Esophagus squamous epithelium (tissue), 5 donors: ENCODE measurements at places on chromosomes 6 and 20.

DNA sequence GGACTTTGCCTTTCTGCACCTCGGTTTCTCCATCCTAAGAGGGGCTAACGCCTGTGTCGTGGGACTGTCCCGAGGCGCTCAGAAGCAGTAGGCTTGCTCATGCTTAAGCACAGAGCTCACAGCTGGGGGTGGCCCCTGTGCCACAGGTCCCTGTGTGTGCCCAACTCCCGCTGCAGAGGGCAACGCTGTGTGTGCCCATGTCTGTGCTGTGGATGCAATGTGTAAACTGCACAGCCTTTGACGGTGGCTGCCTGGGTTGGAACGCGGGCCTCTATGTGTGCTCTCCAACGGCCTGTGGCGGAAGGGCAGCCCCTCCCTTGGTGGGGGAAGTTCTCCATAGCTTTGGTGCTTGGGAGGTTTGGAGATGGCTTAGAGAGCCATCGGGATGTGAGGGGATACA, 10.7 kb upstream of the GATA5 start:
- H3K4me1 ChIP-seq: peaks cover 19% of the 10 kb centered on the region
- no peak for DNase-seq
- no peaks in the 10 kb centered on the region for H3K36me3 ChIP-seq
- no peak overlapping the region for H3K4me3 ChIP-seq
- H3K27ac ChIP-seq: no peak overlapping the region
- peaks cover 91% of the 10 kb centered on the region for H3K27me3 ChIP-seq

- no peak for DNase-seq
- peaks cover 6% of the 10 kb centered on the region for H3K4me1 ChIP-seq
- H3K27me3 ChIP-seq: no peaks in the 10 kb centered on the region
These were observed 3.6 kb downstream of the AIG1 start for GRCh38 chr6:143064271-143064670.

DNA sequence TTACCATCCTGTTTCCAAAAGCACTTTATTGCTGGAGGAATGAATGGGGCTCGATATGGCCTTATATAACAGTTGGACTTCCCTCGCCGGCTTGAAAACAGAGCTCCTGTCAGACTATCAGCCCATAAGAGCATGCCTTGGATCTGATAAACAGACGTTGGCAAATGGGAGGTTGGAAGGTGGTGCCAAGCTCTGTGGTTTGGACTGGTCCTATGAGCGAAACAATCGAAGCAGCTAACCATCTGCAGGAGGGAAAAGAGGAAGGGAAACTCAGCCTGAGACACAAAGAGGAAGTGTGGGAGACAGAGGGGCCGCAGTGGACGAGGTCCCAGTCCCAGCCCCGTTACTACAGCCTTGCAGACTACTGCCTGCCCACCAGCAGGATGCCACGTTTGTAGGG, 92.9 kb downstream of the TFAP2C start:
- no peaks in the 10 kb centered on the region for H3K4me1 ChIP-seq
- no peaks in the 10 kb centered on the region for H3K36me3 ChIP-seq

- H3K36me3 ChIP-seq: no peaks in the 10 kb centered on the region
- H3K4me3 ChIP-seq: no peak overlapping the region
- peaks cover 11% of the 10 kb centered on the region for H3K4me1 ChIP-seq
- H3K27me3 ChIP-seq: no peaks in the 10 kb centered on the region
- DNase-seq: no peak
These were observed 15.0 kb upstream of the DSE start for GRCh38 chr6:116355796-116356195.

DNA sequence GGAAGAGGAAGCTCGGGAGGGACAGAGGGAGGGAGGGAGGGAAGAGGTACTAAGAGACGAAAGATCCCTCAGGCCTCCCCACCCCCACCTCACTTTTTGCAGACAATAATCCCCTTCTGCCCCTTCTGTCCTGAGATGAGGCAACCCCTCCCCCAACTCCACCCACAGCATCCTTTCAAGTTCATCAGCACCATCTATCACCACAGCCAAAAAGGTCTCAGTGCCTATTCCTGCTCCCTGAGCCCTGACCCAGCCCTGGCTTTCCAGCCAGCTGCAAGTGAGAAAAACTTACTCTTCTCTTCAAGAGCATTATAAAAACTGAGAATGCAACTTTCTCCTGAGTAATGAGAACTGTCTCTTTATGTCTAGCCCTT, 133.2 kb upstream of the LRFN2 start:
- H3K27ac ChIP-seq: no peak overlapping the region
- H3K27me3 ChIP-seq: no peaks in the 10 kb centered on the region
- H3K36me3 ChIP-seq: no peaks in the 10 kb centered on the region
- DNase-seq: no peak
- H3K4me3 ChIP-seq: no peak overlapping the region

DNA sequence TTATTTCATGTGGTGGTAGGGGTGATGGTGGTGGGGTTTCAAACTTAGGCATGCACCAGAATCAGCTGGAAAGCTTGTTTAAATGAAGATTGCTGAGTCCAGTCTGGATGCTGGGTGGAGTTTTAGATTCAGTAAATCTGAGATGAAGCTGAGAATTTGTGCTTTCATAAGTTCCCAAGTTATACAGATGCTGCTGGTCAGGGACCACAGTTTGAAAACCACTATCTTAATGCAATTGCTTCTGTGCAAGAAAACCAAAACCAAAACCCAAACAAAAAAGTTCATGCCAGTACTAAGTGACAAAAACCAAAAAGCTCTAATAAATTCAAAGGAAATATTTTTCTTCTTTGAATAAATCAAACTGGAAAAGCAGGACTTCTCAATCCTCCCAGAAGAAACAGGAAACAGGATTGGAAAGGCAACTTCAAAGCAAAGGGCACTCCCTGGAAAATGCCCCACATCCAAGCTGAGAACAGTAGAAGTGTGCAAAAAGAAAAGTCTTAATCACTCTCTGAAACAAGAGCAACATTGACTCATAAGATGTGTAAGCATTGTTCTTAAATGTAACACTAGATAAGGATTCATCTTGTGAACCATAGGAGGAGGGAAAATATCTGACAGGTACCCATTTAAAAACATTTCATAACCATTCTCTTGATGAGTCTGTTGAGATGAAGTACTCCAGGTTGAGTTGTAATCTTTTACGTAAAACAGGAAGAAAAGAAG, 481.5 kb upstream of the HSF2 start:
- H3K4me1 ChIP-seq: peaks cover 13% of the 10 kb centered on the region
- DNase-seq: no peak
- no peaks in the 10 kb centered on the region for H3K27me3 ChIP-seq
- H3K27ac ChIP-seq: no peak overlapping the region
- H3K4me3 ChIP-seq: no peak overlapping the region

- H3K27me3 ChIP-seq: no peaks in the 10 kb centered on the region
- no peak for DNase-seq
- H3K36me3 ChIP-seq: no peaks in the 10 kb centered on the region
- no peak overlapping the region for H3K27ac ChIP-seq
These were observed 16.5 kb upstream of the TCF15 start for GRCh38 chr20:626579-626978.

DNA sequence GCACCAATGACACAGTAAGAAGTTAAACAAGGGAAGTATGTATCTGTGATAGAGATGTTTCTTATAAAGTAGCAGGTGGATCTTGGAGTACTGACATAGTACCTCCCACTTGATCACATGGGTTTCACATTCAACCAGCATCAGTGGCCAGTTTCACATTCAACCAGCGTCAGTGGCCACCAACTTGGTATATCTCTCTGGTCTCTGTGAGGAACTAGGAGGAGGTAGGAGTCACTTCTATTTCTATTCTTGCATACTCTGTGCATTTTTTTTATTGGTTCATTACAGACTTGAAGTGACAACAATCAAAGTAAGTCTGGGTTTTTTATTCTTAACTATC, 200.3 kb upstream of the SIM1 start:
- H3K4me1 ChIP-seq: no peaks in the 10 kb centered on the region
- H3K27me3 ChIP-seq: no peaks in the 10 kb centered on the region
- H3K4me3 ChIP-seq: no peak overlapping the region

DNA sequence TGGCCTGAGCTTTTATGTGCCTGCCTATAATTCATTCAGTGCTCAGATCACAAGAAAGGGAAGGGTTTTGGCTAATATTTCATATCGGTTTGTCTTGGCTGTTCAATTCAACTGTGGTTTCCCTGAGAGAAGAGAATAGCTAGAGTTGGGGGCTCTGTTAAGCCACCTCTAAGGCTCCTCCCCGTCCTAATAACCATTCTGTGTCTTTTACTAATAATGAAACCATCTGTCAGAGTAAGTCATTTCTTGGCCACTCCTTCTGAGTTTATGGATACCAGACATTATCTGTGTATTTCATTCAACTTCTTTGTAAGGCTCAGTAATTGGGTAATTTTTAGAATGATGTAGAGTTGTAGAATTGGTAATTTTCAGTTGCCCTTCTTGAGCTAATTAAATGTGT, 5.2 kb downstream of the STX11 start:
- no peak overlapping the region for H3K4me3 ChIP-seq
- H3K36me3 ChIP-seq: no peaks in the 10 kb centered on the region
- H3K4me1 ChIP-seq: peaks cover 15% of the 10 kb centered on the region
- H3K27ac ChIP-seq: no peak overlapping the region

DNA sequence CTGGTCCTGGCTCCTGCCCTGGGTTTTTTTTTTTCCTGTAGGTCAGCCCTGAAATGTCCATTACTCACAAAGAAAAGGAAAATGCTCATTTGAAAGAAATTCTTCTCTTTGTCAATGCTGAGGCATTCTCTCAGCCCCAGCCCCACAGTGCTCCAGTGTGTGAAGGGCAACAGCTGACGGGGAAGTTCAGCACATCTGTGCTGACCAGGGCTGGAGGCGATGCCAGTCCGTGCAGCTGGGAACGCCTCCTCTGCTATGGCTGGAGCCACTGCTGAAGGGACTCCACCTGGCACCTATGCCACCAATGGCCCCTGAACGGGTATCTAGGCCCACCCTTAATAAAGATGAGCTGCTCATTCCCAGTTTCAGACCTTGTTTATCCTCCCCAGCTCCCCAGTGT, 71.9 kb upstream of the SLCO4A1 start:
- H3K36me3 ChIP-seq: no peaks in the 10 kb centered on the region
- peaks cover 3% of the 10 kb centered on the region for H3K27me3 ChIP-seq
- H3K4me3 ChIP-seq: no peak overlapping the region
- H3K27ac ChIP-seq: no peak overlapping the region

DNA sequence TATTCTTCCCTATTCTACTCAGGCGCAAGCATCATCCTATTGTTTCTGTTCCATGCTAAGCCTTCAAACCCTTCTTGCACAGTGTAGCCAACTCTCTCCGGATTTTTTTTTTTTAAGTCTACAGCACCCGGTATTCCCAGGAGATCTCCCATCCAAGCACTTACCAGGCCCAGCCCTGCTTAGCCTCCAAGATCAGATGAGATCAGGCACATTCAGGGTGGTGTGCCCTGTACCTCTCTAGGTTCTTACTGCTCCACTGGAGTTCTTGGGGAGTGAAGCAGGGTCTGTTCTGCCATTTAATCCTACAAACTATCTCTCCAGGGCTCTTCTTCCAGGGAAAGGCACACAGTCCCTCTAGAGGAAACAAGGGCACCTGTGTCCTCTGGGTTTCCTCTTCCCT, 14.9 kb upstream of the NUP153 start:
- no peak overlapping the region for H3K4me3 ChIP-seq
- H3K36me3 ChIP-seq: no peaks in the 10 kb centered on the region
- H3K4me1 ChIP-seq: no peaks in the 10 kb centered on the region
- no peaks in the 10 kb centered on the region for H3K27me3 ChIP-seq

GRCh38 chr6:168583821-168584220, 142.8 kb downstream of the SMOC2 start:
- H3K27me3 ChIP-seq: no peaks in the 10 kb centered on the region
- H3K27ac ChIP-seq: peak overlapping the region; percentile 75
- no peaks in the 10 kb centered on the region for H3K4me1 ChIP-seq
- H3K36me3 ChIP-seq: no peaks in the 10 kb centered on the region
- no peak overlapping the region for H3K4me3 ChIP-seq
- DNase-seq: no peak

GRCh38 chr6:158571826-158572652, 12.1 kb downstream of the TMEM181 start:
- no peak overlapping the region for H3K4me3 ChIP-seq
- H3K36me3 ChIP-seq: peaks cover 4% of the 10 kb centered on the region
- peak overlapping the region; percentile 17 for H3K27ac ChIP-seq
- H3K4me1 ChIP-seq: peaks cover 35% of the 10 kb centered on the region
- DNase-seq: no peak

- H3K27ac ChIP-seq: no peak overlapping the region
- no peak for DNase-seq
- no peak overlapping the region for H3K4me3 ChIP-seq
- H3K27me3 ChIP-seq: no peaks in the 10 kb centered on the region
- peaks cover 11% of the 10 kb centered on the region for H3K4me1 ChIP-seq
These were observed 172.1 kb upstream of the GGTLC1 start for GRCh38 chr20:24160563-24161281.

DNA sequence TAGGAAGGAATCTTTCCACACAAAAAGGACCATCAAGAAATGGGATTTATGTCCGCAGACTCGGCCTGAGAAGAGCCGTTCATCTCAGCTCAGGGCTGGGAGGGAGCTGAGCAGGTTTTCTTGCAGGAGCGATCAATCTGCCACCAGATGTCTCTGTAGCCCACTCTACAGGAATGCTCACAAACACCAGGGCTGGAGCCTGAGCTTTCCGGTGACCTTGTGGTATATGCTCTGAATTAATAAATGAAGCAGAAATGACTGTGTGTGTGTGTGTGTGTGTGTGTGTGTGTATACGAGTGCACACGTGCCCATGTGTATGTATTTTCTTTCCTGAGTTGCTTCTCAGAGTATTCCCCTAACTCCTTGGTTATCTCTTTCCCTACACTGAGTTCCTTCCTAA, 12.0 kb downstream of the CD83 start:
- DNase-seq: no peak
- no peaks in the 10 kb centered on the region for H3K4me1 ChIP-seq
- H3K4me3 ChIP-seq: no peak overlapping the region
- no peaks in the 10 kb centered on the region for H3K27me3 ChIP-seq
